ENCODE measurements at places on chromosomes 7 and 10.

GRCh38 chr7:155470186-155470487 lies 12.2 kb downstream of the EN2 start:
- DNase-seq: no peak

DNA sequence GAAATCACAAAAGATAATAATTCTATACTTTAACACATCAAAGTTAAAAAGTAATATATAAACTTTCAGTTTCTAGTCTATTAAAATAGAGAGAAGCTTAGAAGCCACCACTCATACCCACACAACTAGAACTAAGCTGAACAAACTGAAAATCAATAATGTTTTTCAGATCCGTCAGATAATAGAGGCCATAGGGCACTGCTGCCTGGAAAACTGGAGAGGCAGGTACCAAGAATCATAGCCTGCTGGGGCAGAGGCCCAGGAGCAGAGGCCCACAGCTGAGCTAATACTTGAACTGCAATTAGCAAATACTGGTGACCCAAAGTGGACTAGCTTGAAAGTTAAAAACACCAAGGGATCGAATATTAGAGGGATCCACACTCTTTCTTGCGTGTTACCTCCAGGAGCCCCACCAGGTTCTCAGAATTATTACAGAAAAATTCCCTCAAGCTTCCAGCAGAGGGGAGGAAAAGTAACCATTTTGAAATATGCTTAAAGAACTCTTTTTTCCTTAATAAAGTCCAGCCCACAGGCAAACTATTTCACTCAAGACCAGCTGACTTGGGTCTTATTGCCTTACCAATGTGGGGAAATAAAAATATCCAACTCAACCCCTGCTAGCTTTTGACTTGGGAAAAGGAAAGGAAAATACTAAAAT lies 774.1 kb upstream of the IGFBP3 start:
- DNase-seq: no peak

DNA sequence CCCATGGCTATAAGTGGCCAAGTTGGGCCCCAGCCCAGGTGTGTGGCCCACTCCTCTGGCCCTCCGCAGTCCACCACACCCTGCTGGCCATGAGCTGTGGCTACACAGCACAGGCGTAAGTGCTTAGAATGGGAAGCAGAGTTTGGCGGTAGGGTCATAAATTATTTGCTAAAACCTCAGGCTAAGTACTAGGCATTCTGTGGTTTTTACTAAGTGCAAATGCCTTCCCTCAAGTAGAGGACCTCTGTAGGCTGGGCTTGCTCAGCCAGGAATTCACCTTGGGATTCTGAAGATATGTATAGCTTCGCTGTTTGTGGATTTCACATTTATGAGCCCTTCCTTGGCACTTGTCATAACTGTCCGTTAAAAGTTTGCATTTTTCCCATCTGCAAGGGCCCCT lies 44.8 kb upstream of the LOXL4 start:
- no peak for DNase-seq

- no peak for DNase-seq
Measured at GRCh38 chr7:133824132-133824531, 303.0 kb upstream of the LRGUK start.

GRCh38 chr10:29874606-29875269 lies 184.6 kb downstream of the JCAD start:
- DNase-seq: no peak

DNA sequence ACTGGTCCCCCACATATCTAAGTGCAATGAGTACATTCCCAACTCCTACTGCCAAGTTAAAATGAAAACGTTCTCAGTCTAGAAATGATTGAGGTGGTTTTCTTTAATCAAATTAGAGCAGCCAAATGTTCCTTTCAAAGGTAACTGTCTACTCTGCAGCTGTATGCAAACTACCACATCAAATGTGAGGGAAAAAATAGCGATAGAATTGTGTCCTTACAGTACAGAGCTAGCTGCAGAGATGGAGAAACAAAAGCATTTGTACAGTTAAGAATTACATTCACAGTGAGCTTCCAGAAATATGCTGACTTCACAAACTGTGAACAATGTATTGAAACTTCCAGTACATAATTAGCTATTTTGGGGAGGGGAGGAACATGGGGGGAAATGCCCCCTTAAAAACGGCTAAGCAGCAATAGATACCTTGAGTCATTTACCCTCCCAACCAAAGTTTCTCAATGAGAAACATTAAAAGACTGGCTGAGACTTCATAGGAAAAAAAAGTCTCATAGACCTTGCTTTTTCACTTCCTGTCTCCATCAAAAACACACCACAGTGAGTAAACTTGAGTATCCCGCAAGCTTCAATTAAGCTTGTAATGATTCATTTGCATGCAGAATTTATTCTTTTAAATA lies 22.9 kb downstream of the CDK6 start:
- DNase-seq: no peak

- DNase-seq: no peak
Measured at GRCh38 chr10:89209718-89210117, 2.6 kb upstream of the CH25H start.

DNA sequence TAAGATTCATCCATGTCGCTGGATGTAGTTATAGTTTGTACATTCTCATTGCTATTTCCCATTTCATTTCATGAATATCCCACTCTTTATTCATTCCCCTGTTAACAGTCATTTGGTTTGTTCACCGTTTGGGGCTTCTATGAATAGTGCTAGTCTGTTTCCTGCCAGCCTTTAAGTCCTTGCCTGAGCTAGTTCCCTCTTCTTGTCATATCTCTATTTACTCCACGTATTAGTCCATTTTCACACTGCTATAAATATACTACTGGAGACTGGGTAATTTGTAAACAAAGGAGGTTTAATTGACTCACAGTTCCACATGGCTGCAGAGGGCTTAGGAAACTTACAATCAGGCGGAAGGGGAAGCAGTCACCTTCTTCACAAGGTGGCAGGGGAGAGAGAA lies 56.2 kb downstream of the PLCE1 start:
- no peak for DNase-seq

GRCh38 chr7:25719190-25719896 lies 432.7 kb upstream of the NFE2L3 start:
- DNase-seq: no peak

DNA sequence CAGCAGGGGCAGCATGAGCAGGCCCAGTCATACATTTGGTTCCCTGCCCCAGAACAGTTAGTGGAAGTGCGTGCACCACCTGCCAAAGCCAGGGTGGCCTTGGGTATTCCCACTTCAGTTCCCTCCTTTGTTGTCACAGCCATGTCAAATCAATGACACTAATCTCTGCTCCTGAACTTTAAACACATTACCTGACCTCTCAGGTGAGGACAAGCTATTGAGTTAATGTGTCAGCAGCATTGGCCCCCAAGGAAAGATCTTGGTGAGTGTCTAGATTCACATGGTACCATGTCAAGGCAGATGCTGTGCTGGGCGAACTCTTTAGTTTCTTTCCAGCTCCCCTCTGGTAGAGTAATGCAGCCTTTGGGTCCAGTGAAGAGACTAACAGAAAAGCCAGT lies 2.1 kb downstream of the CYP3A5 start:
- DNase-seq: no peak

- no peak for DNase-seq
Measured at GRCh38 chr10:56296618-56297017, 64.4 kb downstream of the ZWINT start.

DNA sequence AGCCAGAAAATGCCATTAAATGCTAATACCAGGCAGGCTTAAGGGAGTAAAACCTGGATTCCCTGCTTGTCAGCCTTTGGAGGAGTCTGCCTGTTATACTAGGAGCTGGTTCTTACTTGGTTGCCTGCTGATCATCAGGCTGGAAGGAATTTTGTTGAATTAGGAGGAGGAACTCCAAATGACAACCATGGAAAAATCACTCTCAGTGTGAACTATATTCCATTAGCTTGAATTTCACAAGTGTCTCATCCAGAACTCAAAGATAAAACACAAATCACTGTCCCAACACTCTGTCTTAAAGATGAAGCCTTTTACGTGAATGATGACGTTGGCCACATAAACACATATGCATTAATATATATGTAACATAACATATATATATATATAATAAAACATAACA lies 238.9 kb upstream of the PLXDC2 start:
- no peak for DNase-seq
